CD4-positive, alpha-beta T cell treated with Interleukin-6 at 100 ng/mL for 8 hours (primary cell): ENCODE measurements at places on chromosomes 16 and 17.
A peak's percentile ranks its signal among the peaks of the same experiment; 100 is the strongest.

GRCh38 chr17:60971515-60972369 lies 294.1 kb downstream of the BCAS3 start:
- DNase-seq = peak; percentile 23

DNA sequence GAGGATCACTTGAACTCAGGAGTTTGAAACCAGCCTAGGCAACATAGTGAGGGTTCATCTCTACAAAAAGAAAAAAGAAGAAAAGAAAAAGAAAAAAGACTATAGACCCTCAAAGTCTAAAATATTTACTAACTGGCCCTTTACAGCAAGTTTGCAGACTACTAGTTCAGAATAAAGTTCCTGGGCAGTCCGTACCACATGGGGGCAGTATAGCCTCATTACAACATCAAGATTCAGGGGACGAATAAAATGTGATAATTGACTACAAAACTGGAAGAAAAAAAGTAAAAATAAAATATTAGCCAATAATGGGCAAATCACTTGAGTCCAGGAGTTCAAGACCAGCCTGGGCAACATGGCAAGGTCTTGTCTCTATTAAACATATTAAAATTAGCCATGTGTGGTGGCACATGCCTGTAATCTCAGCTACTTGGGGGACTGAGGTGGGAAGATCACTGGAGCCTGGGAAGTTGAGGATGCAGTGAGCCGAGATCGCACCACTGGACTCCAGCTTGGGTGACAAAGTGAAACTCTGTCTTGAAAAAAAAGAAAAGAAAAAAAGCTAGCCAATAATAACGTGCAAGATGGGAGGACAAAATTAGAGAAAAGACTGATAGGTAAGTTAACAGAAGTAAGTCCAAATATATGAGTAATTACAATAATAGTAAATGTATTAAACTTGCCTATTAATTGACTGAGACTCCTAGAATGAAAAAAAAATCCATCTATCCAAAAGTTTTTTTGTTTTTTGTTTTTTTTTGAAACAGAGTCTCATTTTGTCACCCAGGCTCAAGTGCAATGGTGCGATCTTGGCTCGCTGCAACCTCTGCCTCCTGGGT lies 129.4 kb upstream of the SEC14L1 start:
- peak; percentile 44 for DNase-seq

DNA sequence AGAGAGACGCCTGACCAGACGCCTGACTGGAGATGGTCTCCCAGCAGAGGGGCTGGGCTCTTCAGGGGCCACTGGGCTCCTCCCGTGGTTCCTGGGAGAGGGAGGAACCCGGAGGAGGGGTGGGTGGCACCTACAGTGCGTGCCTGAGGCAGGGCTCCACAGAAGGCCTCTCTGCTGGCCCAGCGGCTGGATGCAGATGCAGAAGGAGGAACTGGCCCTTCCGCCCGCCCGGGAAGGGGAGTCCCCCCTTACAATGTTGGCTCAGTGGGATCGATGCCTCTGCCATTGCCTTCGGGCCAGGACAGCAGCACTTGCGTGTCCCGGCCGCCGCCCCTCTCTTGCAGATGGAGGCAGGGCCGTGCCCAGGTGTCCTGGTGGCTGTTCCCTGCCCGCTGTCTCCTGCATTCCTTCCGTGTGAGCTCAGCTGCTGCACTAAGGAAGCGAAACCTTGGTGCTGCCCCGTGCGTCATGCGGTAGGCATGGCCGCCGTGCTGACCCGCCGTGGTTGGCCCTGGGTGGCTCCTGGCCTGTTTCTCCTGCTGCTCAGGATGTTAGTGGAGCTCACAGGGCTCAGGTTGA lies 15.1 kb downstream of the BAIAP2 start:
- no peak for DNase-seq

DNA sequence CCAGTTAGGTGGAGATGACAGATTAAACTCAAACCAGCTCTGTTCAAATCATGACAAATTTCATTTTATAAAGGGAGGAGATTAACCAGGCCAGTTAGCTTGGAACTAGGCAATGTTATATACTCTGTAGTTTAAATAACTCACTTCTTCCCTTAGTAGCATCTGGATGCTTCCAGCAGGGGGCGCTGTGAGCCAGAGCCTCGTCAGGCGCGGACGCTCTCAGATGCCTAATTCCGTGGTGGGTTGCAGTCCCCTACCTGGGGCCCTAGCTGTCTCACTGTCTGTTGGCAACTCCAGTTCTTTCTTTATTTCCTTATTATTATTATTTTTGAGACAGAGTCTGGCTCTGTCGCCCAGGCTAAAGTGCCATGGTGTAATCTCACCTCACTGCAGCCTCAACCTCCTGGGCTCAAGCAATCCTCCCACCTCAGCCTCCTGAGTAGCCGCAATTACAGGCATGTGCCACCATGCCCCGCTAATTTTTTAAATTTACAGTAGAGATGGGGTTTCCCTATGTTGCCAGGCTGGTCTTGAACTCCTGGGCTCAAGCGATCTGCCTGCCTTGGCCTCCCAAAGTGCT lies 17.3 kb upstream of the WFDC1 start:
- peak; percentile 53 for DNase-seq

GRCh38 chr17:76272541-76273444 lies 7.6 kb downstream of the UBALD2 start:
- no peak for DNase-seq

DNA sequence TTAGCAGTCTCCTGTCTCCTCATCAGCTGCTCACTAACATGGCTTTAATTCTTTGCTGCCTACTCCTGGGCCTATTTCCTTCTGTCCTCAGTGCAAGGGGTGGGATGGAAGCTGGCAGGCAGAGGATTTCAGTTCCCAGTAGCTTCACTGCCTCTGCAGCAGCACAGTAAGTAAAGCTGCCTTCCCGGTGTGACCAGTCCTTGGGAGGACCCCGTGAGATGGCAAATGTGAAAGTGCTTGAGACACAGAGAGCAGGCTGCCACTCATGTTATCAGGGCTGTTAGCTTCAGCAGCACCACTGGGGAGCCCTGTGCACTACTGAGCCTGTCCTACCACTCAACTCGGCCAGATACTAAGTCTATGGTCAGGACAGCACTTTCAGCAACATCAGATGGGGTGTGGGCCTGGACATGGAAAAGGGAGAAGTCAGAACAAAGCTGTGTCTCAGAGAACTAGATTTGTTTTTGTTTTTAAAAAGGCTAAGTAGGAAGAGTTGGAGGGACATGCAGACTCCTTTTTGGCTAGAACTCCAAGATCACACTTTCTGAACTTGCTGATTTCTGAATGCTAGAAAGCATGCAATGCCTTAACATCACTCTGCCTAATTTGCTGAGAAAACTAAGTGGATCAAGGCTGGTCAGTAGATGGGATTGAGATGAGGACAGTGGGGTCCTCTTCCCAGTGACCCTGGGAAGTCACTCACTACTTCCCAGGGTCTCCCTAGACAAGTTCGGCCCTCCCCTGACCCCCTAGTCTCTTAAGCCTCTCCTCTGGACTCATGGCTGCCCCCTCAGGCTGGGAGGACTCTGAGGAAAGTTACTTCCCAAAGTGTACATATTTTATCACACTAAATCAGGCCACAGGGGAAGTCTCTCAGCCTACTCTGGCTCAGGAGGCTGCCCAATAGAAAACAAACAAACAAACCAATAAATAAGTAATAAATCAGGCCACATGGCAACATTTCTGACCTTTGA lies 1.1 kb downstream of the ACSF2 start:
- peak; percentile 14 for DNase-seq

- no peak for DNase-seq
Observed at GRCh38 chr16:77585379-77586251, 136.7 kb upstream of the NUDT7 start.

GRCh38 chr17:37826497-37827430 lies 81.9 kb upstream of the HNF1B start:
- no peak for DNase-seq
